ENCODE measurements at places on chromosomes 4 and X. TPM values are rescaled to one million over a fixed set of nuclear protein-coding genes. Genes with fewer than 3 reads are reported as not detected.

- DNase-seq, result peak; percentile 71
Observed at GRCh38 chr4:7134737-7135388, 57.5 kb upstream of the SORCS2 start.

GRCh38 chrX:39043838-39044550, 242.7 kb downstream of the MID1IP1 start:
- DNase-seq, result no peak

- no peak for DNase-seq
Observed at GRCh38 chr4:103054030-103054429, 22.5 kb downstream of the SLC9B2 start.

DNA sequence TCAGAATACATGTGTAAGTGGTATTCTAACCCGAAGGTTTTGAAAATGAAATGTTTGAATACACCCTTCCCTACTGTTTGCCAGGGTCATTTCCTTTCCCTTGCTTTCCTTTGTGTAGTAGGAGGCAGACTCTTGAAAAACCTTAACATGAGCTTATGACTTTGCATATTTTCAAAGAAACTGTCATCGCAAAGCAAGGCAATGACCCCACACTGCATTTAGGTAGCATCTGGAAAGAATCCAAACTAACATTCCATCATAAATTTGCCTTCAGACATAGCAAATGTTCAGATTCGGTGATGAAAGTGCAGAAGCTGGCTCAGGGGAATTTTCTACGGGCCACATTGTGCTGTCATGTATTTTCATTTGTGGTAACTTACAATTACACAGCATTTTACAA, 32.3 kb downstream of the SH2D1A start:
- no peak for DNase-seq

The GPR78 gene
- total RNA-seq, result 0.14 TPM

The SYTL5 gene
- 0.09 TPM for total RNA-seq

The FGFBP2 gene
- total RNA-seq, result not detected

Data from HFFc6 (cell line).